ENCODE measurements at places on chromosomes 7 and 10.

- no peak for DNase-seq
These were observed 150.2 kb downstream of the RAB11FIP2 start for GRCh38 chr10:117896517-117896916.

DNA sequence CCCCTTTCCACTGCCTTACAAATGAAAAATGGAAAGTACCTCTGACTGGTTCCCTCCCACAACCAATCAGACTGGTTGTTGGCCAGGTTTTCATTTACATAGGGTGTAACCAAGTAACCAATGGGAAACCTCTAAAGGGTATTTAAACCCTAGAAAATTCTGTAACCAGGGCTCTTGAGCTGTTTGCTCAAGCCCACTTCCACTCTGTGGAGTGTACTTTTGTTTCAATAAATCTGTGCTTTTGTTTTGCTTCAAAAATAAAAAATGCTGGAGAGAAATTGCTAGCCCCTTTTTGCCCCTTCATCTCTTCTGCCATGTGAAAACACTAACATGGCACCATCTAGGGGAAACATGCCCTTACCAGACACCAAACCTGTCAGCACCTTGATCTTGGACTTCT is 129.5 kb downstream of the AHR start:
- DNase-seq = no peak

DNA sequence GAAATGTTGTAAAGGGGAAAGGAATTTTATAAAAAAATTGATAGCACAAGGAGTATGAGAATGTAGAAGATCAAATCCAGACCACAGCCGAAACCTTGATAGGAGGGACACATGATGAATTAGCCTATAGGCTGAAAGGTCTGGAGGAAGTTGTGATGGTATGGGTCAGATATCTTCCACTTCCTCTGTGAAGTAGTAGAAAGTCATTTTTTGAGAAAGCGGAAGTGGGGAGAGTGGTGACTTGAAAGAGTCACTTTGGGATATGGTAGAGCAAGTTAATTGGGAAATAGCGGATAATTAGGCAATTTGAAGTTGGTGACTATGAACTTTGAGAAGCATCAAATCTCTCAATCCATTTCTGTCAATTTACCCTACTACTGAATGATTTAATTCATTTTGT is 99.4 kb downstream of the GRM8 start:
- DNase-seq = no peak

GRCh38 chr10:114824391-114824790 is 2.8 kb downstream of the FHIP2A start:
- DNase-seq = no peak

- DNase-seq = no peak
These were observed 859.8 kb downstream of the LRMDA start for GRCh38 chr10:76291175-76291574.

DNA sequence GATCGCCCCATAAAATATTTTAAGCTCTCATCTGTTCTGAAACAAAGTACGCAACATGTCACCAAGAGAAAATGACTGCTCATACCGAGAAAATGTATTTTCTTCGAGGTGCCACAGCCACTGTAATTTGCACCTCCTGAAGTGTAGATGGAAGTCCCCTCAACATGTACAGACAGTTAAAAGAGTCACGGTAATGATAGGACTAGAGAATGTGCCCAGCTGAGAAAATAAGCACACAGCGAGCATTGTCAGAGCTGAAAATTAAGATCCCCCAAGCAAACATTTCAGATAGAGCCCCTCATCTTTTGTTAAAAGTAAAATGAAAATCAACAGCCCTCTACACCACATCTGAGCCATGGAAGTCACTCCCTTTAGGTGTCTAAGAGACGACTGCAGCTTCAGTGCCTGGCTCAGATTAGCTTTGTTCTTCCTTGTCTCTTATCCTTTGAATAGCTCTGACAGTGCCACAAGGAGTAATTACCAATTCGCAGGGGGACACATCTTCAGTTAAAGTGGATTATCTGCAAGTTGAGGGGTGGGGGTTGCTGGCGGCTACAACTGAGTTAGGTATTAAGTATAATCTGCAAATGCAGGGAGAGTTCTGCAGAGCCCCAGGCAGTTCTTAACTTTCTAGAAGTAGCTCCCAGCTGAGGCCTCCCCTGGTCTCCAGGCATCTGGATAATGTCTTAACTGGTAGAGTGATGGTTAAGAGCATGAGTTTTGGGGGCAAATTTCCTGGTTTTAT is 222.7 kb upstream of the C7orf33 start:
- DNase-seq = no peak

DNA sequence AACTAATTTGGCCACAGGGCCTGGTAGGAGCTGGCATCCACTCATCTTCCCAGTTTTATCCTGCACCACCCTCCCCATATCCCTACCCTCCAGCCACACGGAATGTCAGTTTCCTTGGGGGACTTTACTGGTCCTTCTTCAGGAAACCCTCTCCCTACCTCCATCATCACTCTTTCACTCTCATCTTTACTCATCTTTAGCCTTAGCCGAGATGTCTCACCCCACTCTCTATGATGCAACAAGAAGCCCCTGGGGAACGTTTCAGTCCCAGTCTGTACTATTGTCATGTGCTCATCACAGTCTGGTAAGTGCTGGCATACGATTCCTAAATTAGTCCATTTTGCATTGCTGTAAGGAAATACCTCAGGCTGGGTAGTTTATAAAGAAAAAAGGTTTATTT is 34.9 kb upstream of the TMEM248 start:
- DNase-seq = no peak

DNA sequence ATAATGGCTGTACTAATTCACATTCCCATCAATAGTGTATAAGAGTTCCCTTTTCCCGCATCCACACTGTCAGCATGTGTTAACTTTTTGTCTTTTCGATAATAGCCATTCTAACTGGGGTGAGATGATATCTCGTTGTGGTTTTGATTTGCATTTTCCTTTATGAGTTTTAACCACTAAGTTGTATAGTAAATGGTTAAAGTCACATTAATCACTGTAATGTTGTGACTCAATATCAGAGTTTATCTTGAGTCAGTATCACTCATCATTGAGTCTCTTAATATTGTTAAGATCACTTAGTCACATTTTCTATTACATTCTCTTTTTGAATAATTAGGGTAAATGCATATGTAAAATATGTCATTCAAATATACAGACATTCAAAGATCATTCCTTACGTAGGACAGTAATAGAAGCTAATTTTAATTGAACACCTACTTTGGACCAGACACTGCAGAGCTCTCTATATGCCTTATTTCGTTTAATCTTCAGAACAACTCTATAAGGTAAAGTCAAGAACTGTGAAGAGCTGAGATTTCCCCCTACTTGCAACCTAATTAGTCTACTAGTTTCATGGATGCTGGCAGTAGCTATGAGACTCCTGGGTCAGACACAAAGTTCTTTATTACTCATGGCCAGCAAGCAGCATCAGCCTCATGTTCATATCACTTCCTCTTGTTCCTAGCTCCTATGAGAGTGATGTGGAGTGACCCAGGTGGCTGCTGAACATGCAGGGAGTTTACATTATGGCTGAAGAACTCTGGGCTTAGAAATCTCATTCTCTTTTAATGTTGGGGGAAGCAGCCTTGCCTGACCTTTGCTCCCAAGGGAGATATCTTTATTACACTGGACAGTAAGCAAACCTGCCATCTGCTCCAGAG is 30.5 kb downstream of the CREB5 start:
- no peak for DNase-seq

- peak; percentile 89 for DNase-seq
These were observed 84.0 kb downstream of the GSAP start for GRCh38 chr7:77331938-77332695.

DNA sequence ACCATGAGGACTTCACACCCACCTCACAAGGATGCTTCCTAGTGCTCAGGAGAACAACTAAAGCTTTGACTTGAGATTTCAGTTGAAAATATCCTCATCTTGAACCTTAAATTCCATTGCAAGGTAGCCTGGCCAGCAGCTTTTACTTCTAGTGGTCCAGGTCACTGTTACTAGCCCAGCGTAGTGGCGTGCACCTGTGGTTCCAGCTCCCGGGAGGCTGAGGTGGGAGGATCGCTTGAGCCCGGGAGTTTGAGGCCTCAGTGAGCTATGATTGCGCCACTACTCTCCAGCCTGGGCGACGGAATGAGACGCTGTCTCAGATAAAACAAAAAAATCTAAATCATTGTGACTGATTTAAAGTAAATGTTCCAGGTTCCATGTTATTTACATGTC is 28.3 kb upstream of the PRKAR1B start:
- DNase-seq = no peak

- no peak for DNase-seq
These were observed 18.5 kb downstream of the ANTXRL start for GRCh38 chr10:46305079-46305818.

DNA sequence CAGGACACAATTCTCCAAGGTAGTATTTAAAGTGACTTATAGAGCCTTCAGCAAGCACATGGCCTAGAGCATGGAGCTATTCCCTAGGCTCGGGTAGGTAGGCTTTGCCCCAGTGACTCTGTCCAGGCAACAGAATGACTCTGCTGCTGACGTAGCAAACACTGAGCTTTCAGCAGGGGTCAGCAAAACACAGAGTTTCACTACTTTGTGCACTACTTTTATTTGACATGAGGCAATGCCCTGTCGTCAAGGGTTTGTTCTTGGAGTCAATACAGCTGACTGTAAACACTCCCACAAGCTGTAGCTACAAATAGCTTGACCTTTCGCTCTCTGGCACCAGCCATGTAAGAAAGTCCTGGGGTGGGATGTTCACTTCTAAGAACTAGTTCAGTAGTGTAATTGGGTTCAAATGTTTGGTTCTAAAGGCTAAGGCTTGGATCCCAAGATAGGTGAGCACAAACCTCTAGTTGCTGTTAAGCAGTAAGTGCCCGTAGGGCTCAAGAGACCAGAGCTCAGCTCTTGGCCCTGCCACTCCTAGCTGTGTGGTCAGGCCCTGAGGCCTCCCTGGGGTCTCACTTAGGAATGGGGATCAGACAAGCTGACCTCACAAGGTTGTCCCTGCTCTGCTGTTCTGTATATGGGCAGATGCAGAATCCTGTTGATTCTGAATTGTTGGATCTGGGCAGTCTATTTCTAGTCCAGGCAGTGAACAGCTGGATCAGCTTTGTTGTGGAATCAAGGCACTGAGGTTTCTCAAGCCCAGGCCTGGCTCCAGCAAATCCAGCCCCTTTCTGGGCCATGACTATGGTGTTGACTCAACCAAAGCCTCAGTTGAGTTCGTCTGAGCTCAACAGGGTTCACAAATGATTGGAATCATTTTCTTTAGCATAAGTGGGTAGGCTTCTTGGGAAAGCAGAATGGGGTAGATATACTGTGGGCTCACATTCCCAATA is 10.7 kb downstream of the NODAL start:
- peak; percentile 70 for DNase-seq

DNA sequence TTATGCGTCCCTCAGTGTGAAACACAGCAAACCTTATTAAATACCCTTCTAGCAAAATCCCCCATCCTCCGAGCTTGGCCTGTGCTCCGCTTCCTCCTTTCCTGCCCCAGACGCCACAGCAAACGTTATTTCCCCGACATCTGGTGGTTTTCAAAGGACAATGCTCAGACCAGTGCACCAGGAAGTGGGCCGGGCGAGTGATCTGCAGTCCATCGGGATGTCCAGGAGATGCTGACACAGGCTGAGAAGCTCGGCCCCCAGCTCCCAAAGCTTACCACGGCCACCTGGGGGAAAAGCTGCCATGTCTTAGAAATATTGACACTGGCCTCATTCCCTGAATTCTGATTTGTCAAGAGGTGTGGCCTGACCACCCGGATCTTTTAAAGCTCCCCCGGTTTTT is 129.5 kb downstream of the PTPRN2 start:
- DNase-seq = no peak

DNA sequence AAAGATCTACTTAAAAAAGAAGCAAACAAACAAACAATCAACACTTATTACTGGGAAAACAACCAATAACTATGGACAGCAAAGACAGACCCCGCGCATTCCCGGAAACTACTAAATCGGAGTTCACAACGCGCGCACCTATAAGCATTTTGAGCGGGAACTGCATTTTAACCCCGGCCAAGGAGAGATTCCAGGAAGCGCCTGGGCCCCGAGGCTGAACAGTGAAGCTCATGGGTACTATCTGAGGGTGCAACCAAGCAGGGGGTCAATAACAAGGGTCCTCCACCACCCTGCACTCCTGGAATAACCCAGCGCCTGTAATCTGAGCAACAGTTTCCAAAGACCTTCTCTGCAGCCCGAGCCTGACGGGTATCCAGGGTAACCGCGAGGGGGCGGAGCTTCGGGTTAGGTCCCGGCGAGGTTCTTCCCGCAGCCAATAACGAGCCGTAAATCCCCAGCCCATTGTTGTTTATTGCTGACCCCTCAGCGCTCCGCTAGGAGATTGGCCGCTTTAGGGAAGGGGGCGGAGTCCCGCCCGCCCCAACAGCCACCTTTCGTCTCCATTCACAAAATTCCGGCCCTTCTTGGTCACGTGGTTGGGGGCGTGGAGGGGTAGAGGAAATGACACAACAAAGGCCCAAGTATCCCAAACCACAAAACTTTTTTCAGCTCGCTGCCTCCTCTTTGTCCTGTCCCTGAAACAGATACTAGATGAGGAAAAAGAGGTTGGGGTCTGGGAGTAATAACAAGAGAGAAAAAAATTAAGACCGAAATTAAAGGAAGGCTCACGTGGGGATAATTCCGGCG is 1.7 kb upstream of the ETV1 start:
- DNase-seq = peak; percentile 65

DNA sequence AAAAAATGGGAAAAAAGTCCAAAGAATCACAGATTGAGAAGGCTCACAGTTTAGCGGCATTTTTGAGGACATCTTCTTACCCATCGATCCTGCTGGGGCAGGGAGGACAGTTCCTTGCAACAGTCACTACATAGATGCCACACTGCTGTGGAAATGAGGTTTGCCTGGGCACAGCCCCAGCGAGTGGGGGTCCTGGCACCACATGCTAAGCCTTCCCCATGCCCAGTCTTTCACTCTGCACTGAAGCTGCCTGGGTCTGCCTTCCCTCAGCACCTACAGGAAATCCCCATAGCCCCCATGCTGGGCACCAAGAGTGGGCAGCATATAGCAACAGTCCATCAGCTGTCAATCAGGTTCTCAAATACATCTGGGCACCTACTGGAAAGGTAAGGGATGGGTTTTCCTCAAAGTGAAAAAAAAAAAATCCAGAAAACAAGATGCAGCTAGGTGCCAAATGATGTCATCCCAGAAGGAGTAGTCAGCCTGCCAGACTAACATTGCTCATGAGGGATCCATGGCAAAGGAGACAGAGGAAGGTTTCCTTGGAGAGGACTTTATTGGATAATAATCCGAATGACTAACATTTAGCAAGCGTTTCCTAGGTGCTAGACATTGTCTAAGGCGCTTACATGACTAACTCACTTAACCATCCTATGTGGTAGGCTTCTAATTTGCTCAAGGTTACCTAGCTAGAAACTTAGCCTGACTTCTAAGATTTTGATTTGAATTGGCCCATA is 125.7 kb upstream of the CXCL12 start:
- no peak for DNase-seq

DNA sequence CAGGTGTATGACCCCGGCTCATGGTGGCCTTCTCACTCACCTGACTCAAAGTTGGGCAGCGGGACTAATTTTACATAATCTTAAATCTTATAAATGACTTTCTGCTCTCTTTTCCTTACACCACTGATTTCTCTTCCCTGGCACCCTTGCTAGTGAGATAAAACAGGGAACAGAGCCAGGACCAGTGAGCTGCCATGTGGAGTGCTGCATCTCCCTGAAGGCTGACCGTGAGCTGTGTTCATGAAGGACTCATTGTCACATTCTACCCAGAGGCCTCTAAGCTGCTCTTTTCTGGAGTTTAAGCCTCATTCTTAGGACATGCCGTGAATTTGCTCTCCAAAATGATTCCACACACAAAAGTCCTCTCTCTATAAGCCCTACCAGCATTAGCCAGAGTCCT is 762.3 kb downstream of the AUTS2 start:
- DNase-seq = no peak

GRCh38 chr10:49068209-49068608 is 47.1 kb downstream of the VSTM4 start:
- DNase-seq = no peak

All from inflammatory macrophage treated with lipopolysaccharide for 4 hours (primary cell).